ENCODE measurements at places on chromosomes 4 and X.
A peak's percentile ranks its signal among the peaks of the same experiment; 100 is the strongest.

DNA sequence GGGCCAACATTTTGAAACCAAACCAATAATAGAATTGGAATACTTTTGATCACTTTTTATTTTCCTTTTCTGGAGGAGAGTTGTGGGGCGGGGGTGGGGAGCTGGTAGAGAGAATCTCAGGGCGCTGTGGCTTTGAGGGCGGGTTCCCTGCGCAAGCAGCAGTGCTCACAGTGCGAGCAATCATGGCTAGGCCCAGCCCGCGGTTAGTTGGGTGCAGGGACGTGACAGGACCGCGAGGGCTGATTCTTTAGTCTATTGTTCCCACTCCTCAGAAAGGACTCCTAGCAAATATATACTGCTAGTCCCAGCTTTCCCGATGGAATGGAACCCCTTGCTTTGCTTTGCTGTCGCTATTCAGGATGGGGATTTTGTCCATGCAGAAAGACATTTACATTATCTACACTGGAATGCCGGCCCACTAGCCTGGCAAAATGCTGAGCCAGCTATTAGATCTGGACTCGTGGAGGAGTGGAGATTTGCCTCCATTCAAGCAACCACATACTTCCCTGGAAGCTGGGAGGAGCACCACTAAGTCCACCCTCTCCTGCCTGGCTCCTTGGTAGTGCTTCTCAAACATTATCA lies 23.9 kb upstream of the APLN start:
- DNase-seq: no peak

- peak; percentile 35 for DNase-seq
Observed at GRCh38 chr4:145538596-145538995, 56.9 kb downstream of the SMAD1 start.

DNA sequence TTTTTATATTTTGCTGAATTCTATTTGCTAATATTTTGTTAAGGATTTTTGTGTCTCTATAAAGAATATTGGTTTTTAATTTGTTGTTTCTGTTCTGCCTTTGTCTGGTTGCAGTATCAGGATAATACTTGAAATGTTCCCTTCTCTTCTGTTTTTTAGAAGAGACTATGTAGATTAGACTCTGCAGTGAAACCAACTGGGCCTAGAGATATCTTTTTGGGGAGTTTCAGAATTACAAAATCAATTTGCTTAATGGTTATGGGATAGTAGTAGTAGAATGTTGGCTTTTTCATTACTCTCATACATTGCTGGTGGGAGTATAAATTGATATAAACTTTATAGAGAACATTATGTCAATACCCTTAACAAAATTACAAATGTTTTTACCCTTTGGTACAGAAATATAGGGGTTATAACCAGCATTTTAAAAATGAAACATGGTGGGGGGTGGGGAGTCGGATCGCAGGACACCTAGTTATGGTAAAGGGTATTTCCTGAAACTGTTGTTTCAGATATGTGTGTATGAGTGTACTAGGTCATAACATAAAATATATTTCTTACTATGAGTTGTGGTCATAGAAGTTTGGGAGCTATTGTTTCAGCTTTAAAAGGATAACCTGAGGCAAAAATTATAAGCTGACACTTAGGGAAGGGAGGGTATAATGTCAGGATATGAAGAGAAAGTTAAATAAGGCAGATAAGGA lies 29.0 kb downstream of the CLOCK start:
- DNase-seq: no peak

GRCh38 chr4:119218093-119218492 lies 5.6 kb downstream of the USP53 start:
- DNase-seq: no peak

- no peak for DNase-seq
Observed at GRCh38 chr4:144176476-144176875, 36.0 kb upstream of the GYPA start.

- DNase-seq: no peak
Observed at GRCh38 chr4:31392923-31393322, 672.8 kb downstream of the PCDH7 start.

DNA sequence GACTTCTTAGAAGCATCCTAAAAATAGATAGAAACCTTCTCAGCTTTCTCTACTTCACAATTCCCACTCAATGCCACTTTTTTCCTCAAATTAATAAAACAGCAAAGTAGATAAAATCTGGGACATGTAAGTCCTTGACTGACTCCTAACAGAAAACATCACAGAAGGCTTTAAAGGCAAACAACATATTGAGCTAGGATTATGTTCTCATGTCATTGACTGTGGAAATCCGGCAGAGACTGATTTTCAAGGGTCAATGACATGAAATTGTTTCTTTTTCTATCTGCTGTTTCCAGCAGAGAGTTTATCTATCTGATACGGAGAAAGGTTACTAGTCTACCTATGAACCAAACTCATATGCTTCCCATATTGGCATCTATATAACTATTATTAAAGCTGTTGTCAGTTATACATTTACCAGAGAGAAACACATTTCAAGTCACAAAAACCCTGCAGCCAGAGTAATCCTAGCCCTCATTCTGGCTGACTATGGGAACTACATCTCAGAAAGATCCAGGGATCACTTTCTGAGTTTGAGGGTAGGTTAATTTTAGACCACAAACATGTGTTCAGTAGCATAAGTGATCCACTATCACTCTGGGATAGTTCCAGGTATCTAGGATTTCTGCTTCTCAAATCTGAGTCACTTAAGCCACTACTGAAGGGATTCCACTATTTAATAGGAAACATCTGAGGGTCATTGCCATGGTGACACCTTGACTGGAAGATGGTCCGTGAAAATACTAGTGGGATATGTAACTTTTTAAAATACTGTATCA lies 147.6 kb downstream of the PPP3CA start:
- DNase-seq: no peak

DNA sequence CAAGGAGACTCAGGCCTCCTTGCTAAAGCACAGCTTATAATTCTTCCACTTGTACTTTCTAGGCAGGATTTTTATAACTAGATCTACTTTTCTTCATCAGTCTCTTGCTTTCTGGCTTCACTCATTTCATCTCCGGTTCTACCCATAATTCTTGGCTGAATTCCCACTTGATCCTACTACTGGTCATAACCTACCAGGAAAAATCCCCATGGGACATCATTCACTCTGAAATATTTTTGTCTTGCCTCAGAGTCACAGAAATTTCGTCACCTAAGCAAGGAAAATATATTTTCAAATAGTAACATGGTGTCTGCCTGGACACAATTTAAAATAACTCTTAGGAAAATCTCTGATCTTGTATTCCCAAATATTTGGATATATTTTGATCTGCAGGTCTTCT lies 122.3 kb downstream of the TEX13A start:
- DNase-seq: no peak

DNA sequence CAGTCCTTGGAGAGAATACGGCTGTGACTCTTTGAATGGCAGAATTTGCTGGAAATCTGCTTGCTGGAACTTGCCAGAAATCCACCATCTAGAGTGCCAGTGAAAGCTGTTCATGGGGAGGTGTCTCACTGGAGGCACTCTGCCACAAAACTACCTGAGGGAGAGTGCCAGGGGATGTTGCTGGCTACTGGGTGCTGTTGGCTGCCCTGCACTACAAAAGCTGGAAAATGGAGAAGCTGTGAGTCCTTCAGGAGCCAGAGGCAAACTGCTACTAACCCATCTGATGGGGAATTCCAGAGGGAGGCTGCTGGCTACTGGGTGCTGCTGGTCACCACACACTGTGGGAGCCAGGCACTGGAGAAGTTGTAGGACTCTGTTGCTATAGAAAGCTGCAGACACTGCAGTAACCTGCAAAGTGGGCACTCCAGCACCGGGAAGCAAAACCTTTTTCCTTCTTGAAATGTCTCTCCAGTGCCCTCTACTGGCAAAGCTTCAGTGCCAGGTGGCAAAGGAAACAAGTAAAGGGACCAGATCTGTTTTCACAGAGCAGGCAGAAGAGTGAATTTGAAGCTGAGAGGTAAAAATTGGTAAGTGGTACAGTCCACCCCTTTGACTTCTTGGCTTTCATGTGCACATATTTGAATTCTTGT lies 47.8 kb upstream of the HSD17B10 start:
- peak; percentile 64 for DNase-seq

- peak; percentile 46 for DNase-seq
Observed at GRCh38 chrX:131633285-131633917, 89.5 kb downstream of the OR13H1 start.

DNA sequence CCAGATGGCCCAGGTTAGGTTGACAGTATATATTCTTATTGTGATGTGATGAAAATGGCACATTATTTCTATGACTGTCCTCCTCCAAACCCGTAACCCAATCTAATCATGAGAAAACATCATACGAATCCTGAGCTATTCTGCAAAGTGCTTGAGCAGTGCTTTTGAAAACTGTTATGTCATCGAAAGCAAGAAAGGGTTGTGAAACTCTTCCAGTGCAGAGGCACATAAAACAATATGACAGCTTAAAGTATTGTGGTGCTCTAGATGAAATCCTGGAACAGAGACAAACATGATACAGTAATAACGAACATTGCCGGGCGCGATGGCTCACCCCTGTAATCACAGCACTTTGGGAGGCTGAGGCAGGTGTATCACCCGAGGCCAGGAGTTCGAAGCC lies 1648.0 kb downstream of the STIM2 start:
- no peak for DNase-seq

- DNase-seq: no peak
Observed at GRCh38 chrX:69226459-69227158, 61.4 kb upstream of the PJA1 start.

GRCh38 chr4:156294577-156294976 lies 340.9 kb upstream of the CTSO start:
- DNase-seq: peak; percentile 64

- DNase-seq: no peak
Observed at GRCh38 chrX:102966701-102967100, 29.6 kb downstream of the RAB40AL start.

DNA sequence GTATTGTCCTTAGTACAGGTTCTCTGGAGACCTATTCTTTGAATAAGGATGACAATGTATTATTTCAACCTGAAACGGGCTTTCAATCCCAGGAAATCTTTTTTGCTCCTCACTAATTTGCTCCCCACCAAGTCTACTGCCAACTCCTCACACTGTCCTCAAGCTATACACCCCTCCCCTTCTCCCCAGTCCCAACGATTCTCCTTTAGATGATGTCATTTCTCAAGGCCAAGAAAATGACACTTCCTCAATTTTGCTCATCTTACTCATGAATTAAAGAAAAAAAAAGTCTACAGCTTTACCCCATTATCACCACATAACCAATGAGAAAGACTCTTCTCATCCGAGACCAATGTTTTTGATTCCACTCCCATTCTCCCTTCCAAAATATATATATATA lies 20.6 kb downstream of the AP1S2 start:
- DNase-seq: no peak

DNA sequence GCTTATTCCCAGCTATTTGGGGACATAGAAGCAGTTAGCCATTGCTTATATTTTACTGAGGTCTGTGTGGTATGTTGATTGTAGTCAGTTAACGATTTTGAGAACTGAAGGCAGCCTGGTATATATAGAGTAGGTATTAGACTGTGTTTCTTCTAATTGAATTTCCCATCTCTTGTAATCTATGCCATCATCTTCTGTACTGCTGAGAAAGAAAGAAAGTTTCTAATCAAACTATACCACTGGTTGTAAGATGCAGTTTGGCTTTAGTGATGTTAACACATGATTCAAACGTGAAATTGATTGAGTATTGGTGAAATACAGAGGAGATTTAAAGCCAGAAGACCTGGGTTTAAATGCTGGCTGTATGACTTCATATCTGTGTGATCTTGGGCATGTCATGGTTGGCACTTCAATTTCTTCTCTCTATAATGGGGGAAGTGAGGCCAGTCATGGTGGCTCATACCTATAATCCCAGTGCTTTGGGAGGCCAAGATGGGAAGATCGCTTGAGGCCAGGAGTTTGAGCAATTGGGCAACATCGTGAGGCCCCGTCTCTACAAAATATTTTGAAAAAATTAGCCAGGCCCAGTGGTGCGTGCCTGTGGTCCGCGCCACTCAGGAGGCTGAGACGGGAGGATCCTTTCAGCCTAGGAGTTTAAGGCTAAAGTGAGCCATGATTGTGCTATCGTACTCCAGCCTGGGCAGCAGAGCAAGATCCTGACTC lies 11.6 kb downstream of the HTT start:
- DNase-seq: no peak

GRCh38 chr4:21921526-21922180 lies 26.9 kb downstream of the KCNIP4 start:
- DNase-seq: no peak

DNA sequence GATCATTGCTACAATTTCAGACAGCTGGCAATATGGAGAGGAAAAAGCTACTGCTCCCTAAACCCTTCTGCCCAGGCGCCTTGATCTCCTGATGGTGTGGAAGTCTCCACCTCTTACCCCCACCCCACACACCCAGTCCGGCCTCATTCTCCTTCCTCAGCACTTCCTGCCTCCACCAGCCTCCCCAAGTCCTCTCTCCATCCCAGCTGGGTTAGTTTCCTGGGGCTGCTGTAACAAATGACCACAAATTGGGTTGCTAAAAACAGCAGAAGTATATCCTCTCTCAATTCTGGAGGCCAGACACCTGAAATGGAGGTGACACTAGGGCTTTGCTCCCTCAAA lies 1.1 kb upstream of the CCNQ start:
- DNase-seq: no peak

- DNase-seq: no peak
Observed at GRCh38 chr4:164440199-164440598, 313.7 kb upstream of the SMIM31 start.

DNA sequence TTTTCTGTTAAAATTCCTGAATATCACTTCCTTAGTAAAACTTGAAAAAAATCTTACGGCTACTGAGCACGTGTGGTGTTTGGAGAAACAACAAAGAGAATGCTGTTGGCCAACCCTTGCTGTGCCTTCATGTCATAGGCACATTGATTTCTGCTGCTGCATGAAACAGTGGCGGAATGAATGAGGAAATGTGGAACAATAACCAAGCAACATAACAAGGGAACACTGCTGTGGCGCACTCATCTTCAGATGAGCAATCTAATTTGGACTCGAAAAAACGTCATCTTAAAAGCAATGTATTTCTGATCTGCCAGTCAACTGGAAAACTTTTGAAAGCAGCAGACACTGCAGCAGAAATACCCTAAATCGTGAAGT lies 51.4 kb downstream of the PROM1 start:
- DNase-seq: no peak

DNA sequence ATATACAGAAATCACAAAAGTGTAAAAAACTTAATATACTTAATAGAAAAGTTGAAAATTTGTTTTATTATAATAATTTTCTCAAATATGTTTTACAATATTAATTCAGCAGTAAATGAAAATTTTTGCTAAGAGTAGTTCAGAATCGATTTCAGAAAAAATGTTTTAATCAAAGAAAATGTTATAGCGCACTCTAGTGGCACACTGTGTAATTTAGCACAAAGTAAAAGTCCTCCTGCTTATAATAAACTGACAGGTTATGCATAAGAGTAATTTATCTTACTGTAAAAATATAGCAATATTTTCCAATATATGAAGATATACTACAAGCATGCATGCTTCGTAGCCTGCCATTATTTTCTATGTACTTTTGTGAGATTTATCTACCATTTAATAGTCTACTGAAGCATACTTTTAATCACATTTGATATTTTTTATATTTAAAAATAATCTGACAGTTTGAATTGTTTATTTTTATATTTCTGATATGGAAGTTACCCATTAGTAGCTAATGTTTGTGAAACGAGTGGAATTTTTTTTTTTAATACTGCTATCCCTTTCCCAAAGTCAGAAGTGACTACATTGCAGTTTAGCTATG lies 217.9 kb upstream of the KLHL4 start:
- DNase-seq: peak; percentile 33

GRCh38 chr4:176441594-176441993 lies 121.8 kb downstream of the SPCS3 start:
- no peak for DNase-seq
